Hematopoietic multipotent progenitor cell treated with erythropoietin and hydrocortisone succinate and interleukin-3 and kit ligand, for 8 days (in vitro differentiated cells): ENCODE measurements at places on chromosomes 11 and 22.

DNA sequence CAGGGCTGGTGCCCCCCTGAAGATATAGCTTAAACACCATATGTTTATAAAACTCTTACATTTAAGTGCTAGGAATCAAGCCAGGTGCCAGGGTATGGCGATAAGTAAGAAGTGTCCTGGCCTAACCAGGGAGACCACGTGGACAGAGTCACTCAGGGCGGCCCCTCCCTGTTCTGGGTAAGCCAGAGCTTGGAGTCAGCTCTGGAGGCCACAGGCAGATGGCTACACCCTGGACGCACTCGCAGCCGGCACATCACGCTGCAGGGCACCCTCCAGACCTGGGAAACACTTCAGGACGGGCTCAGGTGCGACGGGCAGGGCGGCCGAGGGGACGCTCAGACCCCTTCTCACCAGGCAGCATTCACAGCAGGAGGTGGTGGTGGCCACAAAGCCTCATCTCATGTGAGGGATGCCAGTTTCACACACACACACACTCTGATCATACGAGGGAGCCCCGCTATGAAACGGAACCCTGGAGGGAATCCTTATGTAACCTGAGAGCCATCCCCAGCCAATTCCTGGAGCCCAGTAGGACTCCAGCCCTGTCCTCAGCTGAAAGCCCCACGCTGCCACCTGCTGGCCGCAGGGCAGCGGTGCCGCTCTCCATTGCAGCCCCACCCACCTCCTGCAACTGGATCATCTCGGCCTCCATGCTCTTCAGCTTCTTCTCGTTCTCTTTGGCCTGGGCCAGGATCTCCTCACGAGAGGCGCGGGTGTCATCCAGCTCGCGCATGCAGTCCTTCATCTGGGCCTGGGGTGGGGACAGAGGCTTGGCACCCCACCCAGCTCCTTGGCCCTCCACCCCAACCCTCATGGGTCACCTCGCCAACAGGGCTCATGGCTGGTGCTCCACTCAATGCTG, 33.4 kb downstream of the APOL1 start:
- DNase-seq: peak; percentile 74

DNA sequence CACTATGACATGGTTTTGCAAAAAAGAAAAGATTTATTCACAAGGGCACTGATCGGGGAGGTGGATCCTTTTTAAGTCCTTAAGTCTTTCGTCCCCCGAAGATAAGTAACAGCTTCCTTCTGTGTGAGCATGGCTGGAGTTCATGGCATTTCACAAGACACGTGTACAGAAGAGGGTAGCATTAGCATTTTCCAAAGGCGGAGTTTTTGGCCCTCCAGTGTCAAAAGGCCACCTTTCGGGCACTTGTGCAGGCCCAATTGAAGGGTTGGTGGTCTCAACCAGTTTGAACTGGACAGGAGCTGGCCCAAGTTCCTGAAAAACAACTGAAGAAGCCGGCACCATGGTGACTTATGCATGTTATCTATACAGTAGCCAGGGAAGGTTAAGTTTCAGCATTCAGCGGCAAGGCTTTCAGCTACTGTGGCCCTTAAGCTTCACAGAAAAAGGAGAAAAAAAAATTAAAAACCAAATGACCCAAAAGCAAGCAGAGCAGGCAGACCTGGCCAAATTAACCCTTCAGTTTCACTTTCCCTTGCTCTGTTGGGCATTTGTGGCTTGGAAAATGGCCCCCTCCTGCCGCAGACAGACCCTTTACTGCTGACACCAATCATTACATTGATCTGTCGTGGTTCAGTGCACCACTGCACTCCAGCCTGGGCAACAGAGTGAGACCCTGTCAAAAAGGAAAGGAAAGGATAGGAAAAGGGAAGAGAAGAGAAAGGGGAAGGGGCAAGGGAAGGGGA, 18.7 kb downstream of the ZNF74 start:
- DNase-seq: no peak

- peak; percentile 92 for DNase-seq
Measured at GRCh38 chr22:20979243-20979809, 2.8 kb upstream of the LZTR1 start.

GRCh38 chr22:27795696-27796517, 5.6 kb downstream of the MN1 start:
- no peak for DNase-seq

DNA sequence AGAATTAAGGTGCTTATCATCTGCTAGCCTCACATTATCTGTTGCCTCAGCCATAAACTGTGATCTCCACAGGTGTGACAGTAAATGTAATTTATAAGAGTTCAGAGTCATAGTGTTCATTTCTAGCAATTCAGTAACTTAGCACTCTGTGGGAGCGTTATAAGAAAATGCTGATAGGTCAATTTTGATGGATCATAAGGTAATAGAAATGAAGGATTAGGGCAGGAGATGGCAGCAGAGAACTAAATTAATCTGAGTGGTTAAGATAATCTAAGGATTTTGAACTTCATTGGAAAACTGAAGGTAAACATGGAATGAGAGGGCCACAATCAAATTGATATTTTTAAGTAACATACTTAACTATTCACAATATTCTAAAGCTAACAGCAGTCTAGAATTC, 26.5 kb upstream of the SLC22A9 start:
- DNase-seq: no peak

- no peak for DNase-seq
Measured at GRCh38 chr11:1153951-1154493, 3.7 kb upstream of the MUC5AC start.

GRCh38 chr22:49230194-49230577, 597.5 kb downstream of the BRD1 start:
- peak; percentile 1 for DNase-seq

DNA sequence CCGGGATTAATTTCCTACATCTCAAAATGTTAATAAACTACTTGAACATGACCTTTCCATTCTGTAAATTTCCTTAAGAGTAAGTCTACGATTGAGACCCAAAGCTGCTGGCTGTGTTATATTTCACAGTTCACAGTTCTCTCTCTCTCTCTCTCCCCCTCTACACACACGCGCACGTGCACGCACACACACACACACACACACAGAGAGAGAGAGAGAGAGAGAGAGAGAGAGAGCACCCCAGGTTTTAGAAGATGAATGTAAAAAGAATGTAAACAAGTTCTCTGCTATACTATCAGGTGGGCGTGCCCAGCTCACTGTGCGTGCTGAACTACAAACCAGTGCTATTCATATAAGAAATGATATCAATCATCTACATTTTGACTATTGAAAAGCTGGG, 3.3 kb downstream of the BDNF start:
- DNase-seq: no peak

DNA sequence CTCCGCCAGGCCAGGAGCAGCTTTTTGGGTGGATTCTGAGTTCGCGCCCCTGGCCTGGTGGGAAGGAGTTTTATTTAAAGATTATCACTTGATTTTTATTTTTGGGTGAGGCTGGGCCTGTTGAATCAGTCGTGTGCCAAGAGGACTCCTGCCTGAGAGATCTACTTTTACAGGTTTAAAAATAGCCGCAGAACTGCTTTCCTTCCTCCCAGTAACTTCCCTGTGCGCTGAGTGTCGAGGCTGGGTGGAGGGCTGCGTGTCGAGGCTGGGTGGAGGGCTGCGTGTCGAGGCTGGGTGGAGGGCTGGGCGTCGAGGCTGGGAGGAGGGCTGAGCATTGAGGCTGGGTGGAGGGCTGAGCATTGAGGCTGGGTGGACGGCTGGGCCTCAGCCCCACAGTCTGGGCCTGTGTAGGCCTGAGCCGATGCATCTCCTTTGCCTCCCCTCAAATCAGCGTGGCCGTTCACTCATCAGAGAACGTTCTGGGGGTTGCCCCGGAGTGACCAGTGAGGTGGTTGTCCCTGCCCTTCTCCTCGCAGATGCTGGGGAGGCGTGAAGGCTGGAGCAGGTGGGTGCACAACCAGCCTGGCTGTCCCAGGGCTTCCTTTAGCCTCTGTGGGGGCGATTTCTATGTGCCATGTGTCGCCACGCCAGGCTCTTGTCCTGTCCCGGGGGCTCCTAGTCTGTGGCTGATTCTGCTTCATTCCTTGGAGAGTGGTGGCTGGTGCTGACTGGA, 30.1 kb downstream of the GRAMD4 start:
- no peak for DNase-seq

GRCh38 chr22:24582056-24582814, 10.6 kb downstream of the LRRC75B start:
- DNase-seq: no peak

GRCh38 chr11:114076921-114077331, 17.4 kb downstream of the ZBTB16 start:
- no peak for DNase-seq

GRCh38 chr11:123549926-123550917, 104.2 kb downstream of the SCN3B start:
- no peak for DNase-seq

DNA sequence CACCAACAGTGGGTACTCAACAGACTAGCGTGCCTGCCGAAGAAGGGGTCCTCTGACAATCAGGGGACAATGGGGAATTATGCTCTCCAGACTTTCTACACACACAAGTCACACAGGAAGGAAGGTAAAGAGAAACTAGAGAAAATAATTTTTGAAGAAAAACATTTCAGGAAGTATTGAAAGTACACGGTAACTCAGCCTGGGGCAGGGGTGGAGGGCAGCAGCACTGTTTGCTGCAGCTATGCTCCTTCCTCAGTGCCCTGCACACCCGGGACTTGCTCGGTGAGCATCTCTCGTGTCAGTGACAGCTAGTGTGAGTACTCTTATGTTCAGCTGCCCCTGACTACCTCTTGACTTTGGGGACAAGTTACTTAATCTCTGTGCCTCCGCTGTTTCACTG, 18.0 kb upstream of the APOA1 start:
- DNase-seq: no peak
